ENCODE measurements at places on chromosomes 5 and 9. TPM values are rescaled to one million over a fixed set of nuclear protein-coding genes. Genes with fewer than 3 reads are reported as not detected.

GRCh38 chr9:137778914-137779313 lies 98.7 kb upstream of the CACNA1B start:
- H3K4me3 ChIP-seq: no peak overlapping the region
- no peaks in the 10 kb centered on the region for H3K27me3 ChIP-seq

GRCh38 chr5:178590924-178591423 lies 781 bp upstream of the COL23A1 start:
- DNase-seq: peak; percentile 74
- peak overlapping the region; percentile 78 for H3K27ac ChIP-seq
- H3K27me3 ChIP-seq: no peaks in the 10 kb centered on the region
- H3K4me3 ChIP-seq: peak overlapping the region; percentile 65
- H3K36me3 ChIP-seq: no peaks in the 10 kb centered on the region

DNA sequence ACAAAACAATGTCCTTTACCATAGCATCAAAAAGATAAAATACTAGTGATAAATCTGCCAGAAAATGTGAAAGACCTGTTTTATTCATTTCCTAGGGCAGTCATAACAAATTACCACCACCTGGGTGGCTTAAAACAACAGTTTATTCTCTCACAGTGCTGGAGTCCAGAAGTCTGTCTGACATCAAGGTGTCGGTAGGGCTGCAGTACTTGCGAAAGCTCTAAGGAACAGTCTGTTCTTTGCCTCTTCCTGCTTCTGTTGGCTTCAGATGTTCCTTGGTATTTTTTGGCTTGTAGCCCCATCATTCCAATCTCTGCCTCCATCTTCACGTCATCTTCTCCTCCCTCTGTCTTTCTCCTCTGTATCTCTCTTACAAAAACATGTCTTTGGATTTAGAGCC lies 51.0 kb downstream of the PTPDC1 start:
- H3K4me3 ChIP-seq: no peak overlapping the region
- DNase-seq: peak; percentile 72
- no peaks in the 10 kb centered on the region for H3K27me3 ChIP-seq
- H3K4me1 ChIP-seq: peaks cover 25% of the 10 kb centered on the region
- no peaks in the 10 kb centered on the region for H3K36me3 ChIP-seq

- no peaks in the 10 kb centered on the region for H3K4me1 ChIP-seq
- no peaks in the 10 kb centered on the region for H3K36me3 ChIP-seq
- H3K27ac ChIP-seq: no peak overlapping the region
- H3K27me3 ChIP-seq: no peaks in the 10 kb centered on the region
These were observed 50.2 kb downstream of the TIMD4 start for GRCh38 chr5:156912869-156913268.

DNA sequence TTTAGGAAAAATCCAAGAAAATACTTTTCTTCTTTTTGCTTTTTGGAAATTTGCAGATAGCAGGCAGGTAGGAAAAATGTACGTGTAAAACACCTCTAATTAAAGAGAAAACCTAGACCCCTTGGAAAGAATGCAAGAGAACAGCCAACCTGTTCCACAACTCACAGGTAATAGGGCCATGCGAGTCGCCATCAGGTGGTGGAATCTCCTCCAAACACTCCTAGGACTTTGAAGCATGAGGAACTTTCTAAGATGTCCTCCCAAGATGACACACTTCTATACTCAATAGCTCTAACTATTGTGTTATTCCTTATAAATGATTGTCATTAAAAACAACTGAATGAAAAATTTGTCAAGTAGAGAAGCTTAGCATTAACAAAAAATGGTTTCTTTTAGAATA lies 174.0 kb downstream of the TMC1 start:
- H3K4me3 ChIP-seq: no peak overlapping the region
- no peak for DNase-seq
- no peaks in the 10 kb centered on the region for H3K27me3 ChIP-seq
- no peaks in the 10 kb centered on the region for H3K36me3 ChIP-seq

DNA sequence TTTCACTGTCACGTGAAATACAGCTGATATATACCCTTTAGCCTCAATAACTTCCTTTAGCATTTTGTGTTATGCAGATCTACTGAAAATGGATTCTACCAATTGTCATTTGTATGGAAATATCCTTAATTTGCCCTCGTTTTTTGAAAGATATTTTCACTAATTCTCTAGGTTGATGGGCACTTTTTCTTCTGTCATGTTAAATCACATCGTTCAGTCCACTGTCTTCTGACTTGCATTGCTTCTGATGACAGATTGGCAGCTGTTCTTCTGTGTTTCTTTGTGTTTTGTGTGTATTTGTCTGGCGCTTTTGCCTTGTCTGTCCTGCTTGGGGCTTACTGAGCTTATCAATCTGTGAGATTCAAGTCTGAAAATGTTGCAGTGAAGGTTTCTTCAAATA lies 9.7 kb upstream of the CLPTM1L start:
- no peaks in the 10 kb centered on the region for H3K4me1 ChIP-seq
- no peak overlapping the region for H3K4me3 ChIP-seq

- no peaks in the 10 kb centered on the region for H3K36me3 ChIP-seq
- peaks cover 37% of the 10 kb centered on the region for H3K4me1 ChIP-seq
- DNase-seq: peak; percentile 88
These were observed at the start of gene PROB1 for GRCh38 chr5:139394654-139395566. TSS of gene PROB1 (minus strand) at chr5:139395104. CDS start at chr5:139395081, 23 bp downstream.

DNA sequence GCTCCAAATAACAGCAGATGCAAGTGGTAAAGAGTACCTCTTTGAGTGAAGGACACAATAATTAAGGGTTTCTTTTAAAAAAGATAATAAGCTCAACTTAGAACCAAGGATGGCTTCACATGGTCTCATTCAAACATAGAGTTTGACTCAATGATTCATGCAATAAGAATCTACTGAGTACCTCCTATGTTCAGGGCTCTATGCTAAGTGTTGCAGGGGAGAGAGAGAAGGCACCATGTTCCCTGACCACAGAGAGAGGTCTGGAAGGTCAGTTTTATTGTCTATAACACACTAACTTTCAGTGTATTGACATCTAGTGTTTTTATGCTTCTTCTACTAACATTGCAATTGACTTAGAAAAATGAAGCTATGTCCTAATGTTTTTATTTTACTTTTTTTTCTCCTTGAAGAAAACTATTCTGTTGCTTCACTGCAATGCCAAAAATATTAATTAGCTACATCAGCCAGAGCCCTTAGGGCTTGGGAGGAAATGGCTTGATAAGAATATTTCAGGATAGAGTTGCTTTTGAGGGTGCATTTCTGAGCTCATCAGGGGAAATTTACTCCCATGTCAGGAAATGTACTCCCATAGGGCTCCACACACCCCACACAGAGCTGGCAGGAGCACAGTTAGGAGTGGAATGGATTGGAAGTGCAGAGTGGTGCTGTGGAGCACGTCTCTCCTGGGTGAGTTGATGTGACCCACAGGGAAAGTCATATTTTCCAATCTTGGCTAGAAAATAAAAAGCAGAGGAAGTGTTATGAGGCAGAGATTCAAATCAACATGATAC lies 106.6 kb downstream of the PDE8B start:
- H3K4me1 ChIP-seq: no peaks in the 10 kb centered on the region
- no peak overlapping the region for H3K27ac ChIP-seq
- DNase-seq: no peak
- H3K27me3 ChIP-seq: no peaks in the 10 kb centered on the region

GRCh38 chr9:131053896-131054295 lies 42.4 kb upstream of the AIF1L start:
- no peak overlapping the region for H3K27ac ChIP-seq
- H3K36me3 ChIP-seq: no peaks in the 10 kb centered on the region
- no peak overlapping the region for H3K4me3 ChIP-seq
- no peak for DNase-seq

DNA sequence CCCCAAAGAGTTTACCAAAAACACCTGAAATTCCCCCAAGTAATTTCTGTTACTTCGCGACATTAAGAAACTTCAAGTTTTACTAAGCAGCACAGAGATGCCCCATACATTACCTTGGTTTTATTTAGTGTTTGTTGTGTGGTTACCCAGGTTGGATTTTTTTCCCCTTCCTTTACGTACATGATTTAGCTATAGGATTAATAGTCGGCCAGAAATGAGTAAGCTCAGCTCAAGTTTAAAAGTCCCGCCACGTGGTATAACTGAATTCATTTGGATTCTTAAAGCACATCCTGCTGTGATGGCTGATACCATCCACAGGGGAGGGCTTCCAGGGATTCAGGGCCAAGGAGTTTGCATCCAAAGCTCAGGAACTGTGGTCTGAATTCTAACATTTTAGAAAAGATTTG lies 75.9 kb downstream of the DAP start:
- H3K4me1 ChIP-seq: no peaks in the 10 kb centered on the region
- H3K36me3 ChIP-seq: no peaks in the 10 kb centered on the region

DNA sequence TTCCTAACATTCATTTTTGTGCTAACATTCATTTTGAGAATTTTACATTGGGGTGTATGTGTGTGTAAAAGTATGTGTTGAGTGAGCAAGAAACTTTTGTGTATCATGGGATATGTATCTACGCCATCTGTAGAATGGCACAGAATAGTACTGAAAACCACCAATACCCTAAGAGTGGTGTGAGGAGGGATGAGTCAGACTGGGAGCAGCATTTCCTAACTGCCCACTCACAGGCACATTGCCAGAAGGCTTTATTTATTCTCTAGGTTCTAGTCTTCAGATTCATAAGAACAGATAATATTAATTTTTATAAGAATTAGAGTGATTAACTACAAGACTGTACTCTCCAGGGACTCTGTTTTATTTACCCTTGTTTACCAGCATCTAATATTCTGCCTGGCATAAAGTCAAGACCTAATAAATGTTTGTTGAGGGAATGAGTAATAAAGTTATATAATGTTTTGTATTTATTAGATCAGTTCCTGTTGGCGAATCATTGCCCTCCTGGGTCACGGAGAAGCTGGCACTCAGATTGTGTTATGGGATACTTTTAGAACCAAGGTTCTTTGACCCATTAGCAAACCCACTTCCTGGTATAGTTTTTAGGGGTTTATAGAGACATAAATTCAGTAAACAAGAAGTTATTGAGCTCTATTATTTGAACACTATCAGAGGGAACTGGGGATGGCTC lies 159.1 kb upstream of the PPP2R2B start:
- H3K27ac ChIP-seq: no peak overlapping the region
- no peak for DNase-seq
- no peaks in the 10 kb centered on the region for H3K36me3 ChIP-seq
- no peaks in the 10 kb centered on the region for H3K4me1 ChIP-seq
- no peaks in the 10 kb centered on the region for H3K27me3 ChIP-seq
- no peak overlapping the region for H3K4me3 ChIP-seq

GRCh38 chr9:112086627-112087026 lies 88.5 kb downstream of the SUSD1 start:
- H3K4me3 ChIP-seq: no peak overlapping the region
- no peaks in the 10 kb centered on the region for H3K27me3 ChIP-seq
- DNase-seq: no peak
- H3K36me3 ChIP-seq: no peaks in the 10 kb centered on the region
- no peaks in the 10 kb centered on the region for H3K4me1 ChIP-seq

DNA sequence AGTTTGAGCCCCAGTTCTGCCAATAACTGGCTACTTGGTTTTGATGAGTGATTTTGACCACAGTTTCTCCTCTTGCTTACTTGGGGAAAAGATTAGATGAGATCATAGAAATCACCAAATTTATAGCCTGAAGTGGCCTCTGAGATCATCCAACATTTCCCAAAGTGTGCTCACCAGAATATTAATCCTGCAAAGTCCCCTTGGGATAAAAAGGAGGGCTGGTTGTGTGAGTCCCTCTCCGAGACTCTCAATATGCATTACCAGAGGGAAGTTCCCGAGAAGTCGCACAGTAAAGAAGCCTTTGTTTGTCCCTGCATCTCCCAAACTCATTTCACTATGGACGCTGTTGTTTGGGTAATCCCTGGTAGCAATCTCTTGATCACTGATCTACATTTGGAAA lies 88.4 kb upstream of the ADRA1B start:
- no peaks in the 10 kb centered on the region for H3K36me3 ChIP-seq
- no peak overlapping the region for H3K4me3 ChIP-seq
- H3K27ac ChIP-seq: peak overlapping the region; percentile 86
- peaks cover 28% of the 10 kb centered on the region for H3K4me1 ChIP-seq
- no peaks in the 10 kb centered on the region for H3K27me3 ChIP-seq
- no peak for DNase-seq

- H3K27me3 ChIP-seq: no peaks in the 10 kb centered on the region
- no peak for DNase-seq
- H3K4me3 ChIP-seq: no peak overlapping the region
- no peak overlapping the region for H3K27ac ChIP-seq
- H3K36me3 ChIP-seq: peaks cover 89% of the 10 kb centered on the region
These were observed 26.8 kb upstream of the RASGEF1C start for GRCh38 chr5:180235846-180236245.

GRCh38 chr5:130963798-130964197 lies 201.3 kb downstream of the HINT1 start:
- H3K4me1 ChIP-seq: no peaks in the 10 kb centered on the region
- H3K4me3 ChIP-seq: no peak overlapping the region
- H3K27ac ChIP-seq: no peak overlapping the region
- DNase-seq: no peak
- no peaks in the 10 kb centered on the region for H3K36me3 ChIP-seq
- no peaks in the 10 kb centered on the region for H3K27me3 ChIP-seq

DNA sequence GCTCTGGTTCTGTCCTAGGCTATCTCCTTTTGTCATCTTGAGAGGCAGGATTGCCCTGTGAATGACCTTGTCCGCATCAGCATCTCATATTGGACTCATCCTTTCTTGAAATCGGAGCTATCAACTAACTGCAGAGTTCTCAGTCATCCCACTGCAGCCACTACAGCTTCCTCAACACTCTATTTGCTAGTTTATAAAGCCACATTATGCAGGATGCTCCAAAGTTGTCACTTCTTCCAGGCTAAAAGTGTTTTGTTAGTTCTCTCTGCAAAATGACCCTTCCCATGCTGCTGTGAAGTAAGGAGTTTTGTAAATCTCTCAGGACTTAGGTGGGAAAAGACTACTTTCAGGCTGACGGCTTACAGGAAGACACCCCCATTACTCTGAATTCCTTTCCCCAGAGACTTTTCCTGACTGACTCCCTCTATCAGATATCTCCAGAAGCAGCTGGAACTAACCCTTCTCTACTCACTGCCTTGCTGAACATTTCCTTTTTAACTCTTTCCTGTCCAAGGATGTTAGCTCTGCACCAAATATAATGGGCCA lies 257.6 kb downstream of the NFIB start:
- H3K27me3 ChIP-seq: no peaks in the 10 kb centered on the region
- H3K27ac ChIP-seq: no peak overlapping the region
- no peaks in the 10 kb centered on the region for H3K36me3 ChIP-seq
- no peaks in the 10 kb centered on the region for H3K4me1 ChIP-seq

Gene BHMT2
- total RNA-seq: 3.3 TPM

Gene ATP10B
- total RNA-seq: not detected

Gene SPAG8
- 0.53 TPM for total RNA-seq

Gene PAPPA
- total RNA-seq: 2.1 TPM

Gene PCDHGA2
- total RNA-seq: 0.92 TPM

Gene PCDHB10
- 0.23 TPM for total RNA-seq

Gene IL9
- total RNA-seq: not detected

Gene IL13
- not detected for total RNA-seq

Gene CDC26
- 24.7 TPM for total RNA-seq

Gene CCDC112
- 4.6 TPM for total RNA-seq

Gene TMEM215
- total RNA-seq: not detected

Measured in gastrocnemius medialis (tissue), 4 donors.